ENCODE measurements at places on chromosomes 3 and 15. TPM values are rescaled to one million over a fixed set of nuclear protein-coding genes. Genes with fewer than 3 reads are reported as not detected.

- no peak for DNase-seq
Observed at GRCh38 chr3:9136746-9137465, 112.5 kb downstream of the SRGAP3 start.

Gene PSTPIP1
- total RNA-seq, result 4.5 TPM

Gene RARRES1
- 22.3 TPM for total RNA-seq

DNA sequence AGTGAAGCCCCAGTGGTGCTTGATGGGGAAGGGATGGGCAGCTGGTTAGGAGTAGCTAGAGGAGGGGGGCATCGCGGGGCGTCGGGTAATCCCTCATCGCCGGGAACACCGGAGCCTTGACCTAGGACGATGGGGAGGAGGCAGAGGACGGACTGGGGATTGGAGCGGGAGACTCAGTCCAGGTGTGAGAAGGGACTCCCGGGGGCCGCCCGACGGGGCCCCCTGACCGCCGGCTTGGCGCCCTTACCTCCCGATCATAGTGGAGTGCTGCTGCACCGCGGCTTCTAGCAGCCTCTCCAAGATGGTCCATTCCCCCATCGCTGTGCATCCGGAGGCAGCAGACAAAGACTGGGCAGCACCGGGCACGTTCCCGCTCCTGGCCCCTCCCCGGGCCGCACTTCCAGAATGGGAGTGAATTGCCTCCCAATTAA, 612 bp downstream of the GJD2 start:
- DNase-seq, result no peak

Gene SAXO2
- 2.2 TPM for total RNA-seq

Gene FGD5
- total RNA-seq, result 16.5 TPM

- no peak for DNase-seq
Observed at GRCh38 chr15:75955720-75956119, 52.0 kb downstream of the FBXO22 start.

Gene FBXL2
- 1.6 TPM for total RNA-seq

- DNase-seq, result no peak
Observed at GRCh38 chr3:116069024-116069423, 376.3 kb downstream of the LSAMP start.

Gene SLCO2A1
- 7.8 TPM for total RNA-seq

Gene CCDC54
- total RNA-seq, result not detected

Gene KY
- total RNA-seq, result 16.7 TPM

- DNase-seq, result no peak
Observed at GRCh38 chr15:101198800-101199199, 53.0 kb downstream of the CHSY1 start.

- DNase-seq, result peak; percentile 81
Observed at GRCh38 chr3:53170325-53171063, 9.5 kb downstream of the PRKCD start.

- DNase-seq, result no peak
Observed at GRCh38 chr15:74443100-74443909, 9.5 kb upstream of the SEMA7A start.

- DNase-seq, result no peak
Observed at GRCh38 chr3:78893161-78893560, 874.6 kb downstream of the ROBO1 start.

DNA sequence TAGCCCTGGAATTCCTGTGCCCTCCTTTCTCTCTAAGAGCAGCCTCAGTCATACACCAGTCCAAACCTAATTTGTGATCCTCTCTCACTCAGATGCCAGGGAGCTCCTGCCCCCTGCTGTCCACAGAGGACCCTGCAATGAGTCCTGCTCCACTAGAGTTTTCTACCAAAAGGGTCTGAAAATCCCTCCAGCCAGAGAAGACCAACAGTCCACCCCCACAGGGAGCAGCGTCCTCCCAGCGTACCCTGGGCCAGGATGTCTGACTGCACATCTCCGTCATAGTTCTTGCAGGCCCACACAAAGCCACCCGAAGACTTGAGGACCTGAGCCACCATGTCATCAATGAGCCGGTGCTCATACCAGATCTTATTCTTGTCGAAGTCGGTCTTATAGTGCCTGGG, 15.4 kb downstream of the IDH2 start:
- no peak for DNase-seq

Gene GOLGA6A
- total RNA-seq, result not detected

GRCh38 chr3:105356988-105357387, 9.7 kb upstream of the ALCAM start:
- no peak for DNase-seq

Gene HSPBAP1
- total RNA-seq, result 4.9 TPM

Gene CD80
- not detected for total RNA-seq

Gene ANKUB1
- not detected for total RNA-seq

DNA sequence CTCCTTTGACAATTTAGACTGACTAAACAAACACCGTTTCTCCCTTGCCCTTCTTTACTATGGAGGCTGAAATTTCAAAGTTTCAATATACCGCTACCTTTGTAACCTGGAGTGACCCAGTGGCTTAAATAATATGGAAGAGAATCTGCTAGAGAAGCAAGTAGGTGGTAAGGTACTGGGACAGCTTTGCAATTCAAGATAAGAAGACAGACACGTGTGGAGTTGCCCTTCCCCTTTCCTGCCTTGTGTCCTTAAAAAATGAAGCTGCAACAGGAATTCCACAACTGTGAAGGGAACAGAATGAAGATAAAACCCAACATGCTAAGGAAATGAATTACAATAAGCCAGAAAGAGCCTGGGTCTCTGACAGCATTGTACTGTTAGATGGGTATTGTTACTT, 26.4 kb downstream of the CBLB start:
- no peak for DNase-seq

- DNase-seq, result no peak
Observed at GRCh38 chr3:141112686-141113297, 61.6 kb downstream of the SPSB4 start.

DNA sequence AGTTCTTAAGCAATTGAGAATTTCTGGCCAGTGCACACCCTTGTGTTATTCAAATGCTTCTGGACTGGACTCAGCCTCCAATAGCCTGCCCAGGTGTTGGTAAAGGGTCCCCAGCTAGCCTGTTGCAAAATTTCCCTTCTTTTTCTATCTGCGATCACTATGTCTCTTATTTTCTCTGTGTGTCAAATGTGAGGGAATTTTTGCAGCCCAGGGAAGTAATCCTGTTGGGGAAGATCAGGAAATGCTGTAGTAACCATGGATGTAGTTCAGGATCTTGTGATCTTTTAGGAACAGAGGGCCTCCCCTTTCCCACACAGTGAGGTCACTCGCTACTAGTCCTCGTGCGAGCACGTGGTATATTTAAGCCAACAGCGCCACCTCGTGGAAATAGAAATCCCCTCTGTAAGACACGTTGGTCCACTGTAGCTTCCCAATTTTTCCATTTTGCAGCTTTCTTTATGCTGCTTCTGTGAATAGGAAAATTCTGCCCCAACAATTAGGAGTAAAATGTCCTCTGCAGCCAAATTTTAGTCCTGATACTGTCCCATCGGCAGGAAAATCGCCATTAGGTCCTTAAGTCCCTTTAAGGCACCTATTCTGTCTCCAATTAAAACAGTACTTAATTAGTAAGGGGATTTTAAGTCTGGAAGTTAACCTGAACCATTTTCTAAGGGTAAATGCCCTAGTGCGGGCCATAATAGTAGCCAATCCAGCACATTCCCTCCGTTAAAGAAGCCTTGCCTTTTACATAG, 4.0 kb upstream of the SMCO1 start:
- no peak for DNase-seq

DNA sequence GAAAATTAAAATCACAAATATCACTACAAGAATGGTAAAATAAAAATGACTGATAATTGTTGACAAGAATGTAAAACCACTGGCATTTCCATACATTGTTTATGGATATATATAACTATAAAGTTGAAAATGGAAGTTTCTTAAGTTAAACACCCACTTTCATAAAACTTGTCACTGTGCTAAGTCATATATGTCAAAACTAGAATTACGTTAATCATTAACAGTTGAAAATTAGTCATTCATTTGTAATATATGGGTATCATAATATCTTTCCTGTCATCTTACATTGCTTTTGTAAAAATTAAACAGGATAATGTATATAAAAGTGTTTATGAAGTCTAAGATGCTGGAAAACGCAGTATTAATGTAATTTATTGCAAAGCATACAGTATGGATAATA, 1398.6 kb upstream of the ALCAM start:
- no peak for DNase-seq

GRCh38 chr15:94175420-94175819, 55.9 kb upstream of the MCTP2 start:
- no peak for DNase-seq

Gene SERPINI2
- total RNA-seq, result not detected

GRCh38 chr15:48782911-48783310, 28.0 kb downstream of the CEP152 start:
- DNase-seq, result no peak

- no peak for DNase-seq
Observed at GRCh38 chr3:132549890-132550578, 47.0 kb upstream of the ACKR4 start.

DNA sequence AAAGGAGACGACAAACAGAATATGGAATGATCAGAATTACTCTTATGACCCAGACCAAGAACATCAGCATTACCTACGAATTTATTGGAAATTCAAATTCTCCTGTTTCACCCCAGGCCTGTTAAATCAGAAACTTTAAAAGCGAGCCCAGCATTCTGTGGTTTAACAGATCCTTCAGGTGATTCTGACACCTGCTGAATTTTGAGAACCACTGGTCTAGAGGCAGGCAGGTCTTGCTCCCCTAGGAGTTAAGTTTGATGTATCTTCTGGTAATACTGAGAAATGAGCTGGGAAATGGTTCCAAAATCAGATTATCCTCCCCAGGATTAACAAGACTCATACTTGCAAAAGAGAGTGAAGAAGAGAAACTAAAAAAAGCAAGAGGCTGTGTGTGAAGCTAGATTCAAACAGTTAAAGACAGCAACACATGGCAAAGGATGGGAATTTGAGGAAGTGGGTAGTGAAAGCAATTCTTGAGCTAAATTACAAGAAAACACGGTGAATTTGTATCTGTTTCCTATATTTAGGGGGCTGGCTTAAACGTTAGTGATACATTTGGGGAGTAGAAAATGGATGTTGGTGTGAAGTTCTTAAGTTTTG, 66.0 kb downstream of the FLNB start:
- no peak for DNase-seq

Gene GHSR
- not detected for total RNA-seq

- DNase-seq, result no peak
Observed at GRCh38 chr15:51263726-51264125, 74.7 kb downstream of the CYP19A1 start.

- DNase-seq, result no peak
Observed at GRCh38 chr15:75030023-75030413, 6.6 kb downstream of the PPCDC start.

DNA sequence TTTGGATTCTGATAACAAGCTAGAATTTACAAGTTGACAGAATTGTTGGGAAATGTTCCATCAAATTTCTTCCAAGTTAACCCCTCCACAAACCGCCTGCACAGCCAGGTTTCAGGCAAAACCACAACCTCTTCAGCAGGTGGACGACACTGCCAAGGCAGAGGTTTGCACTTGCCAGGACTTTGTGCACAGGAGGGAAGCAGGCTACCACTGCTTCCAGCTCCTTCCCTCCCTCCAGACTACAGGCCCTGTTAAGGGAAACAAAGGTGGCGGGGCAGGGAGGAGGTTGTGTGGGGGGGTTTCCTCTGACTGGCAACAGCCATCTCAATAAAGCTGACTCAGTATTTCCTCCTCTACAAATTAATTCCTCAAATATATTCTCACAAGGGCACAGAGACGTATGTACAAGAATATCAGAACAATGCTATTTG, 42.2 kb downstream of the TBC1D2B start:
- no peak for DNase-seq

Gene PRICKLE2
- total RNA-seq, result 7.7 TPM

Gene ITPKA
- total RNA-seq, result 2.7 TPM

DNA sequence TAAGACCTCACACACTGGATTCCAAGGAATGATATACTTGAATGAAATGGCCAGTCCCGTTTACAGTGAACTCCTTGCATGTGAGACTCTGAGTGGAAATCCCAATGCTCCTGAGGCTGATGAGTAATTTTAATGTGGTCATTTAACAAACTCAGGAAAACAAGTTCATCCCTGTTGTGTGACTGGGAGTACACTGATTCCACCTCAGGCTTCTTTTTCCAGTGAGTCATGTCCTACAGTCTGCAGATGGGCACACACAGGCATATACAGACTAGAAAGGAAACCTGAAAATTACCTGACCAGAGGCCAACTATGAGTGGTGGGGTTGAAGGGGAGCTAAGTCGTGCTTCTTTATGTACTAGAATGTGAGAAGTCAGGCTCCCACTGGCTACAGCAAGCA, 5.8 kb downstream of the SQOR start:
- DNase-seq, result no peak

All from Right ventricle myocardium inferior (tissue), 1 donor.